Dermis blood vessel endothelial cell (primary cell): ENCODE measurements at places on chromosomes 7 and 10. TPM values are rescaled to one million over a fixed set of nuclear protein-coding genes. Genes with fewer than 3 reads are reported as not detected.

DNA sequence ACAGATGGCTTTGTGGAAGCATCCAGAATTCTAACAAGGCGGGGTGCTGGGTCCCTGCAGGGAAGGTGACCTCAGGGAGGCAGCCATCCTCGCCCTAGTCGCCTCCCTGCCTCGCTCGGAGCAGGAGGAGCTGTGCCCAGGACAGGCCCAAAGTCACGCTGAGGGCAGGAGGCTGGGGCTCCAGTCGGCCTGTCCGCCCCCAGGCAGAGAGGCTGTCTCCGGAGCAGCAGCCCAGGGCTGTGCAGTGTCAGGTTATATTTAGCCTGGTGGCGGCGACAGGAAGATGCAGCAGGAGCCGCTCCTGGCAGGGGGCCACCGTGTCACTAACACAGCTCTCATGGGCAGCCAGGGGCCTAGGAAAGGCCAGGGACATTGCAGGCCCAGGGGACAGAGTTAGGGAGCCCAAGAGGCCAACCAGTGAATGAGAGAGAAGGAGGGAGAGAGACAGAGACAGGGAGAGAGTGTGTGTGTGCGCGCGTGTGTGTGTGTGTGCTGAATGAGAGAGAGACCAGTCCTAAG is 13.5 kb downstream of the KCNH2 start:
- DNase-seq = no peak

INTS1 gene
- total RNA-seq = 44.6 and 80.1 TPM in 2 replicates

DNA sequence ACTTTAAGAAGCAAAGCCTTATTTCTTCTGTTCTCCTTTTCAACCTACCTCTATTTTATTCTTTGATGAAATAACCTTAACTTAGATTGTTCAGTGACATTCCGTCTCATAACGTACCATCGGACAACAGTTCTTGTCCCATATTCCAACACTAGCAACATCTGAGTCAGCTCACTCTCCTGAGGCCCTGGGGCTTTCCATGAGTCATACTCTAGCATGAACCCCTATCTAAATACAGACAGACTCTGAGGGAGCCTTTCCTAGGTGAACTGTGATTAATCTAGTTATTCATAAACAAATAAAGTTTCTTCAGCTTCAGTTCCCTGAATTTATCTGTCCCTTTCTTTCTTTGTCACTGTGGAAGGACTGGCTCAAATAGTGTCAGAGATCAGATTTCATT is 168.7 kb upstream of the LYZL1 start:
- no peak for DNase-seq

AKR1C4 gene
- total RNA-seq = not detected in 2 replicates

- no peak for DNase-seq
These were observed 8.1 kb upstream of the MALSU1 start for GRCh38 chr7:23290993-23291392.

DNA sequence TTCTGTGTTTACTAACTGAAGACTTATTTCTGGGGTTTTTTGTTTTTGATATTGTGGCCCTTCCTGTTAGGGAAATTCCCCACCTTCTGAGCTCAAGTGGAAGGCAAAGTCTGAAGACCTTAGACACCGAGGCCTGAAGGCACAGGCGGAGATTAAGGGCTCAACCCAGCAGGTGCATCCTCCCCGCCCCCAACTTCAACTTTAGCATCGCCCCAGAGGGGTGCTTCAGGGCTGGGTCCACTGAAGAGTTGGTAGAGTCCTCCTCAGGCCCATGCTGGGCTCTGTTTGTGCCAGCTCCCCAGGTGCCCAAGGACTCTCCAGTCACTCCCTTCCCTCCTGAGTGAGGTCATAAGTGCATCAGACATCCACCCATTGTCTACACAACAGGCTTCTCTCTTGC is 9.4 kb upstream of the PPIA start:
- no peak for DNase-seq

- DNase-seq = peak; percentile 65
These were observed 1.5 kb downstream of the TRIL start for GRCh38 chr7:28956608-28957063.

- no peak for DNase-seq
These were observed 227.4 kb downstream of the PRKG1 start for GRCh38 chr10:51301644-51302043.
